Kidney capillary endothelial cell (primary cell): ENCODE measurements at places on chromosomes 6 and 20.
A peak's percentile ranks its signal among the peaks of the same experiment; 100 is the strongest.

- DNase-seq: no peak
Measured at GRCh38 chr6:162442687-162443086, 284.9 kb downstream of the PRKN start.

DNA sequence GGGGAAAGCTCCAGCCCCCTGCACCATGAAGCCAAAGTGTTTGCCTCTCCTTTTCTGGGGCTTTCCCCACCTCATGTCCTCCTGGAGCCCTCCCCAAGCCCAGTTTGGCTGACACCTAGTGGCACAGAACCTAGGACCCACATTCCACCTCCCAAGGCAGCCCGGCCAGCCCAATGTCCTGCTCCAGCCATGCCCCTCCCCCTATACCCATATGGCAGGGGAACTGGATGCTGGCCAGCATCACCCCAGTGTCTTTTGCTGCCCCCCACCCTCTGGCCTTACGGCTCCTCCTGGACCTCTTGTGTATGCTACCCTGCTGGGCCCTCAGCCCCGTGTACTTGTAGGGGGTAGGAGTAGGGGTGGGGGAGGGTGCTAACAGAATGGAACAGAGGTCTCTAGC, 170.1 kb downstream of the KIF6 start:
- DNase-seq: no peak

DNA sequence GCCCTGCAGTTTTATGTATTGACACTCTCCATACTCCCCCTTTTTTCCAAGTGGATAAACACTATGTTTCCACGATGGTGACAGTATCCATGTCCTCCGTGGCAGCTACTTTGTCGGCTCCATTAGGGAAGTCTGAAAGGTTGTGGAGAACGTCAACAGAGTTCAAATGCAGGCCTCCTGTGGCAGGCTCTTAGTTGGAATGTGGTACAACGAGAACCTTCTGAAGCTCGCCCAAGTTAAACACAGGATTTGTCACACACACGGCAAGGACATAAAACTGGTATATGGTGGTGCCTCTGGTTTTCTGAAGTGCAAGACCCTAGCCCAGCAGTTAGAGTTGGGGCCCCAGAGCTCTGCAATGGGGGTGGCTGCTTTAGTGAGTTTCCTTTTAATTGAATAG, 187.0 kb upstream of the TAB2 start:
- DNase-seq: no peak

DNA sequence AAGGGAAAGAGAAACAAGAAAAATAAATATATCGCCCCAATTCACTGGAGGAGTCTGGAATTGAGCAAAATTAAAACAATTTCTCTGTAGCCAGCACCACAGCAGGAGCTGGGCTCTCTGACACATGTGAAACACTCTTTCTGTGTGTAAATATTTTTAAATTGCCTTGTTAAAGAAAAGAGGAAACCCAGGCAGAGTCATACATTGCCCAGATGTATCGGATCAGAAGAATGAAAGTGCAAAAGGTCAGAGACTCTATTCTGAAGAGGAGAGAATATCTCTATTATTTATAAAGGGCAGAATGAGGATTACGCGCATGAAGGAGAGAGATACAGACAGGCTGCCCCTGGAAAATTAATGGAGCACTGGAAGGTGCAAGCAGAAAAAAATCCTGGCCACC, 127.0 kb upstream of the MAN1A1 start:
- DNase-seq: no peak

- DNase-seq: no peak
Measured at GRCh38 chr6:33076406-33076934, 680 bp downstream of the HLA-DPB1 start.

- no peak for DNase-seq
Measured at GRCh38 chr6:137166247-137167098, 7.0 kb downstream of the IL22RA2 start.

DNA sequence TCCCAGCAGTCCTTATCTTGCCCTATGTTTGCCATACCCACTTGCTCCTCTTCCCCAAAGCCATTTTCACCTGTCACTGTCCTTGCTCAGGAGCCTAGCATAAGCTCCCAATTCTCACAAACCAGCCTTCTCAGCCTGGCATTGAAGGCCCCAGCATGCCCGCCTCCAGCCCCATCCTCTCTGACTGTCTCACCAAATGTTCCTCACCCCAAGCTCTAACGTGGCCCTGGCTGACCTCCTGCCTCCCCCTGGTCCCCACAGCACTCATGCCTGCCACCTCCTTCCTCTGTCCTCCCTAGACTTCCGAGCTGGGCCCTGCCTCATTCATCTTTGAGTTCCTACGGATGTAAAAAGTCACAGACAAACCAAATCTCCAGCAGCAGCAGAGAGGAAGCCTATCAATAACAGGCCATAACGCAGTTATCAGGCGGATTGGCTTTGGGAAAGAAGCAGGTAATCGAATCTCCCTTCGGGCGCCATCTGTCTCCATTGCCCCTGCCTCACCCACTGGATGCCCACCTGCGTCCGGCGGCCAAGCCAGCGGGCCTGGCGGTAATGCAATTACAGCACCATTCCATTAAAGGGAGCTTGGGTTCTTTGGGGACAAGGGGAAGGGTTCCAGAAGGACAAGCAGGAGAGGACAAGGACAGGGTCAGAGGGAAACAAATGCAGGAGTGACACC, 104.4 kb downstream of the MRPL14 start:
- no peak for DNase-seq

GRCh38 chr20:45924391-45925261, 9.9 kb upstream of the PCIF1 start:
- DNase-seq: peak; percentile 48

GRCh38 chr6:36368921-36369865, 18.3 kb downstream of the ETV7 start:
- no peak for DNase-seq

DNA sequence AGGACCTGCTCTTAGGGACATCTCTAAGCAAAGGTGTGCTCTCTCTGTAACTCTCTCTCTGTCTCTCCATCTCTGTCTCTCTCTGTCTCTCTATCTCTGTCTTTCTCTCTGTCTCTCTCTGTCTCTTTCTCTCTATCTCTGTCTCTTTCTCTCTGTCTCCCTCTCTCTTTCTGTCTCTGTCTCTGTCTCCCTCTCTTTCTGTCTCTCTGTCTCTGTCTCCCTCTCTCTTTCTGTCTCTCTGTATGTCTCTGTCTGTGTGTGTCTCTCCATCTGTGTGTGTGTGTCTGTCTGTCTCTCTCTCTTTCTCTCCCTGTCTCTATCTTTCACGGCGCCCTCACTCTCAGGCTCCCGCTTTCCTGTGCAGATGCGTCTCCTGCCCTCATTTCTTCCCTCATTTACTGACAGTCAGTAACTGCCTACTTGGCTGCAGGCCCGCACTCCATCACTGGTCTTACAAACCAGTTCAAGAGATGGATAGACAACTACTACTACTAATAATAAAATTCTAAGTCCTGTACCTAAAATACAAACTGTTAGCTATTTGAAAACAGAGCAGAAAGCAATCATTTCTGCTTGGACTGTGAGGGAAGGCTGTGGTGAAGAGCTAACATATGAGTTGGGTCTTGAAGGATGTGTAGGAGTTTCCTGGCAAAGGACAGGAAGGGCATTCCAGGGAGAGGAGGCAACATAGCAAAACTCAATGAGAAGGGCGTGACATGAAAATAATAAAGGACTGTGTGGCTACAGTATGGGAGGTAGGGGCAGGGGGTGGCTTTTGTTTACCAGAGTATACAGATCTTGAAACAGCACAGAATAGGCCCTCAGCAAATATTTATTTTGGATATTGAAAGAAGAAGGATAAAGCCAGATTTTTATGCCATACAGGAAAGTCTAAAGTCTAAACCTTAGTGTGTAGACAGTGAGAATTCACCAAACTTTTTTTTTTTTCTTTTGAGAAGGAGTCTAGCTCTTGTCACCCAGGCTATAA, 67.8 kb upstream of the TAB2 start:
- DNase-seq: no peak
